ENCODE measurements at places on chromosomes 3 and 15.

DNA sequence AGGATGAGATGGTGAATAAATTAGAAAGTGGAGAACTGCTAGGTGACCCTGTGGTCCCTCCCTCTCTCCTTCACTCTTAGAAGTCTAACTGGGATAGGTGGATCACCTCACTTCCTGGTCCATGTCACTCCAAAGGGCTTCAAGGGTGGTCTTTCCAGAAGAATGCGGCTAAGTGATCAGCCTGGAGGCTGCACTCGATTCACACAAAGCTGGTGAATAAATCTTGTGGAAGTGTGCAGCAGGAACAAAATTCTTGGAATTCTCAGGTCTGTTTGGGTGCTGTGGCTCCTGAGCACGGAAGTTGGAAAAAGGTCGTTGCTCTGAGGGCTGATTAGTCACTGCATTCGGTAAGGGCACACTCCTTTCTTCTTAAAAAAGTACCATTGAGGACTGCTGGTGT lies 46.3 kb downstream of the GASK1A start:
- no peak for DNase-seq

DNA sequence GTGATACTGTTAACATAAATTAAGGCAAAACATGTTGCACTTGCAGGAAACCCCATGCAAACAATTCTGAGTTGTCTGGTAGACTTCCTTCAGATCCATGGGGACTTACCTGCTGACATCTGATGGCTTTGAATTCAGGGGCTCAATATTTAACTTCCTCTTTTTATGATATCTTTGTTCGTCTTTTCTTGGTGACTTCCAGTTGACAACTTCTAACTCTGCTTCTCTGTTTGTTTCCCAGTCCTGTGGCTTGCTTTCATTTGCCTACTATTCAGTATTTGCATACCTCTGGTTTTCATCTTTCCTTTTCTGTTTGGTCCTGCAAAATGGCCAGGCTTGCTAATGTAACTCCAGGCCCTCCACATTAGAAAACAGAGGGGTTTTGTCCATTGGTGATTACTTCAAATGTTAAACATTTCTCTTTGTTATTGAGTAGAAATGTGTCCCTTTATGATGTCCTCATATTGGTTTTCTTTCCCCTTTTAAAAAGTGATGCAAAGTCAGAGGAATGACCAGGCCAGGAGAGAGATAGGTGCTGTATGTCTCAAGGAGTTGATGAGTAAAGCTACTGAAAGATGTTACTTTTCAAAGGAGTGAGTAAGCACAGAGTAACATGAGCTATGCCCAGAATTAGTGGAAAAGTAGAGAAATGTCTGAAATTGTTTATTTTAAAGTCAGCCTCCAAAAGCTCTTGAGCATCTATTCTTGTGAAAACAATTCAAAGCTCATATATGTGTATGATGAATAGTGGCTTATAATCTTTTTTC lies 335.9 kb downstream of the LPP start:
- no peak for DNase-seq

- no peak for DNase-seq
Observed at GRCh38 chr3:67529915-67530314, 124.5 kb downstream of the SUCLG2 start.

DNA sequence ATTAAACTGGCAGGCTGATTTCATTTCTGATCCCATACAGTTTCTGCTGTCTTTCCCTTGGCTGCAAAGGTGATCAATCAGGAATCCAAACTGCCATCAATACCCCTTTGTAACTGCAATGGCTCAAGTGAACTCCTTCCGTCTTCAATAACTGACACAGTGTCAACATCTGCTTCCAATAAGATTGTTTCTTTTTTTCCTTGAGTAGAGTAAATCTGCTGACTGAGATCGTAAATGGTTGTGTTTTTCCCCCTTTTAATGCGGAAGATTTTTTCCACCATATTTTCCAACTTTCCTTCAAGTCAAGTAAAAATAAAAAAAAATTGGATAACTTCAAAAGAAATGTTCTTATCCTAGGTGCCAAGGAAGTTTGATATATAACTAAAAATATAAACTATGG lies 48.7 kb downstream of the VGLL3 start:
- no peak for DNase-seq

DNA sequence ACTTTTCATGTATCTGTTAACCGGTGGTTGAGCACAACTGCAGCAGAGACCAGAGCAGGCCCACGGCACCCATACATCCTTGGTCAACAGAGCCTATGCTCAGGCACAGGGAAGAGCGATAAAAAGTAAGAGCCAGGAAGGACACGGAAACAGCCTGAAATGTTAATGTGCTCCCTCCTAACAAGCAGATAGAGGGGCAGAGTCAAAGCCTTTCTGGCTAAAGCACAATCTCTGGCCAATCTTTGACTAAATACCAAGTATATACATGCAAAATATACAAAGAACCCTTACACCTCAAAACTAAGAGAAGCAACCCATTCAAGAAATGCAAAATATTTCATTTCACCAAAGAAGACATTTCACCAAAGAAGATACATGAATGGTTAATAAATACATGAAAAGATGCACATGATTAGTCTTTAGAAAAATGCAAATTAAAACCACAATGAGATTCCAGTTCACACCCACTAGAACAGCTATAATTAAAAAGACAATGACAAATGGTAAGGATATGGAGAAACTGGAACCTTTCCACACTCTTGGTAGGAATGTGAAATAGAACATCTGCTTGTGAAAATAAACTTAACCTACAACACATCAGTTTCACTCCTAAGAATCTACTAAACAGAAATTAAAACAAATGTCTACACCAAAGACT lies 88.0 kb downstream of the OSBPL10 start:
- DNase-seq = no peak

GRCh38 chr3:192487033-192487432 lies 240.3 kb downstream of the FGF12 start:
- no peak for DNase-seq

DNA sequence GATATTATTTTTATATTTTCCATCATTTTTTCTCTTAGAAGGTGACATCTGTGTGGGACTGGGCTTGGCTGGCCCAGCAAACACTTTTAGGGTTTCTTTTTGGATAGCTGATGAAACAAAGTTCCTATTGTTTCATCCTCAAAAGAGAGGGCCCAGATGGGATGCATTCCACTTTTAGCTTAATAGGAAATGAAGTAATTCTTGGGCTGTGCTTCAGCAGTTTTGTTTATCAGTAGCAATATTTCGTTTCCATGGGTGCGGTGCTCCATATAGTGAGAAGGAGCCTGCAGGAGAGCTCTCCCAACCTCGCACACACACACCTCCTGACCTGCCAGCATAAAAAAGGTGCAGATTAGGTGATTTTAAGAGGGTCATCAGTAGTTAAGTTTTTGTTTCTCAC lies 147.5 kb downstream of the AKAP13 start:
- peak; percentile 27 for DNase-seq

- DNase-seq = no peak
Observed at GRCh38 chr15:57422113-57422754, 45.9 kb downstream of the CGNL1 start.
